ENCODE measurements at places on chromosomes 1 and 21. TPM values are rescaled to one million over a fixed set of nuclear protein-coding genes. Genes with fewer than 3 reads are reported as not detected.

The HSD3B1 gene
- total RNA-seq: not detected

The SPAG17 gene
- not detected for total RNA-seq

The GJC2 gene
- total RNA-seq: 3.0 TPM

DNA sequence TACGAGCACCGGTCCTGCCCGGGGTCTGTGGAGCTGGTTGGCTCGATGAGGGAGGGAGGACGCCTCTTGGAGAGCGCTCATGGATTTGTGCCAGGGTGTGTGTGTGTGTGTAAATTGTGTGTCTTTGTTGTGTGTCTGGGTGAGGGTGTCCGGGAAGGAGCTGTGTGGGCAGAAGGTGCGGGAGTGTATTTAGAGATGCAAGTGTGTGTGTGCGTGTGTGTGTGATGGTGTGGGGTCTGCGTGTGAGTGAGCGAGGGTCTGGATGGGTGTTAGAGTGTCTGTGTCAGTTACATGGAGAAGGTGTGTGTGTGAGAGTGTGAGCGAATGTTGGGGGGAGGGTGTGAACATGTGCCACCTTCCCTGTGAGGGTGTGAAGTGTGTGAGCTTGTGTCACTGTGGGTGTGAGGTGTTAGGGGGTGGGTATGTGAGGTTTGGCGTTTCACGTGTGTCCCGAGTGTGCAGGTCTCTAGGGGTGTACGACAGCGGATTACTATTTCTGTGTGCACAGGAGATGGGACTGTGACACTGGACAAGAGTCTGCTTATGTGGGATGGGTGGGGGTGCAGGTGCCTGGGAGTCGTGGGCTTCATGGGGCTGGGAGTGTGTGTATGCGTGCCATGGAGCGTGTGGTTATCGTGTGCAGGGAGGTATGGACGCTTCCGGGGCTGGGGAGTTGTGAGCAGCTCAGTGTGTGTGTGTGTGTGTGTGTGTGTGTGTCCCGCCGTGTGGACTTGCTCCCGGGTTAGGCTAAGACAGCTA is 880 bp downstream of the IGSF21 start:
- DNase-seq: no peak

GRCh38 chr1:104932949-104933679 is 1183.4 kb downstream of the AMY1C start:
- DNase-seq: no peak

The NR1I3 gene
- total RNA-seq: not detected

GRCh38 chr1:221016751-221017150 is 137.5 kb downstream of the HLX start:
- no peak for DNase-seq

DNA sequence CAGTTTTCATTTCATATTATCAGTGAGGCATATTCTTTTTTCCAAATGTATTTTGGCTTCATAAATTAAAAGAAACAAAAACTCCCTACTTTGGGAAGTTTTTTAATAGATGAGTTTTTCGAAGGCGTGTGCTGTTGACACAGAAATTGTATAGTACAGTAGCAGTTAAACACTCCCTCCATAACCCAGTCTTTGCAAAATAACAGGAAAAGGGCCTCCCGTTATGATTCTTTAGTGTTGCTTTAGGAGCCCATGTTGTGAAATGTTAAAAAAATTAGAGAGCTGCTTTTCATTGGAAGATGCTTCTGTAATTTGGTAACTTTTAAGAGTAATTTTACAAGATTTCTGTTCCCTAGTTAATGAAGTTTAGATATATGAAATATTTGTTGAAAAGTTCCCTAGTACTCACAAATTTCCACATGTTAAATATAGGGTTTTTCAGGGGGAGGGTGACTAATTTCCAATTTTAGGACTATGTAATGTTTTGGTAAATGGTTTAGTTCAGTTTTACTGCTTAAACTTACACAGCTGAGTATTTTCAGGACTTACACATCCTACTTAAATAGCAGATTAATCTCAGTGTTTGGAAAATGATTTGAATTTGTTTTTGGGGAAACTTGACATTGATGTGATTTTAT is 2.0 kb downstream of the CAMSAP2 start:
- DNase-seq: no peak

The GPR25 gene
- not detected for total RNA-seq

The CXADR gene
- total RNA-seq: 54.9 TPM

GRCh38 chr1:96183485-96183884 is 538.1 kb upstream of the PTBP2 start:
- DNase-seq: no peak

GRCh38 chr1:15540186-15540585 is 13.5 kb downstream of the DNAJC16 start:
- DNase-seq: no peak

GRCh38 chr1:86138746-86139145 is 17.8 kb downstream of the COL24A1 start:
- no peak for DNase-seq

DNA sequence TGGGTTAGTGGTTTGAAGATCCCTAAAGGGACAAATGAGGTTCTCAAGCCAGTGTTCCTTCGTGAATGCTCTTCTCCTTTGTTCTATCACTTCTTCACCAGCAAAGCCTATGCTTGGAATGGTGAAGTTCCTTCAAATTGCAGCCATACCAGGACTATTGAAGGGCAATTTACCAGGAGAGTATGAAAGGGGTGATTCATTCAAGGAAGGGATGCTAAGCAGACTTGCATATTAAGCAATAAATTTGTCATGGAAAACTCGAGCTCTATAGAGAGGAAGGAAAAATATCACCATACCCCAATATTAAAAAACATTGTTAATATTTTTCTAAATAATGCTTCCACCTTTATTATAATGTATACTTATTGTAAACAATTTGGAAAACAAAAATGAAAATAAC is 9.3 kb upstream of the TSNAX start:
- no peak for DNase-seq

- DNase-seq: no peak
Measured at GRCh38 chr1:10591010-10591409, 116.3 kb downstream of the PEX14 start.

DNA sequence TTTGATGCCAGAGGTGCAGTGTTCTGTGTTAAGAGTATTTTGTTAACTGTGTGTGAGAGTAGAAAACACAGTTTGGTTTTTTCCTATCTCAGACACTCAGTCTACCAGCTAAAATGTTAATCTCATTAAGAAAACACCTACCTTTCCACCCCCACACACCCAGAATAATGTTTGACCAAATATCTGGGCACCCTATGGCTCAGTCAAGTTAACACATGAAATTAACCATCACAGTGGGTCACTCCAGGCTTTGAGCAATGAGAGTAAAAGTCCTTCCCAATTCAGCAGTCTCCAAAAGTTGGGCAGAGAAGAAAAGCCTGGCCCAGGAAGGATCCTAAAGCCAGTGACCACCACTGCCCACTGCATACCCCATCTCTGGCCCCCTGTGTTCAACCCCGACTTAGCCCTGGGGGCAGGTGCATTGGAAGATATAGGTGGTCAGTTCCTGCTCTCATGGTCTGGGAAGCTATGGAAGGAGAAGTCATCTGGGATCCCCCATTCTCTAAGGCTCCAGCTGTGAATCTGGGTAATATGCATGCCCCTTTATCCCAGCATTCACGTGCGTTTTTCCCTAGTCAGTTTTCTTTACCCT is 50.2 kb upstream of the CSF3R start:
- no peak for DNase-seq

- no peak for DNase-seq
Measured at GRCh38 chr1:53350853-53351767, 23.2 kb upstream of the LRP8 start.

The DTL gene
- total RNA-seq: 7.4 TPM

DNA sequence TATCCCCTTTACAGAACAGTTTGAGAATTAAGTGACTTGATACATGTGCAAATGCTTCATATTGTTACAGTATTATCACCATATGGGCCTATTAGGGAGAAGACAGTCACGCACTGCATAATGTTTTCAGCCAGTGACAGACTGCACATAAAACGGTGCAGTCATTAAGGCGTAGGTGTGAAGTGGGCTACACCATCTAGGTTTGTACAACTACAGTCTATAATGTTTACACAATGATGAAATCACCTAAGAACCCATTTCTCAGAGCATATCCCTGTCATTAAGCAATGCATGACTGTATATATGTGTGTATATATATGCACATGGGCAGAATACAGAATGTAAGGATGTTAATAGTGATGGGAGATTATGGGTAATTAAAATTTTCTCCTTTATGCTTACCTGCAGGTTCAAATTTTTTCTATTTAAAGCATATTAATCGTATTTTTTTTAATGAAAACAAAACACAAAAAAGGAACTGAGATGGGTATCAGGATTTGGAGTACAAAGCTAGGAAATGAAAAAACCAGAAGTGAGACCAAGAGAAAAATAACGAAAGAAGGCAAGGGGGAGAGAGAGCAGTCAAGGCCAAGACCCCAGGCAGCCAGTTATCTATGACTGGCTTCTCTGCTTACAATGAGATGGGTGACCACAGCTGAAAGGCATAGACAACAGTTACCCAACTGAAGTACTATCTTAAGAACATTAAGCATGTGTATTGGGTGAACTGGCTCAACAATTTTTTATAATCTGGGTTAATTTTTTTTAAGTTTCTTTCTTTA is 122.9 kb upstream of the DAB1 start:
- DNase-seq: no peak

DNA sequence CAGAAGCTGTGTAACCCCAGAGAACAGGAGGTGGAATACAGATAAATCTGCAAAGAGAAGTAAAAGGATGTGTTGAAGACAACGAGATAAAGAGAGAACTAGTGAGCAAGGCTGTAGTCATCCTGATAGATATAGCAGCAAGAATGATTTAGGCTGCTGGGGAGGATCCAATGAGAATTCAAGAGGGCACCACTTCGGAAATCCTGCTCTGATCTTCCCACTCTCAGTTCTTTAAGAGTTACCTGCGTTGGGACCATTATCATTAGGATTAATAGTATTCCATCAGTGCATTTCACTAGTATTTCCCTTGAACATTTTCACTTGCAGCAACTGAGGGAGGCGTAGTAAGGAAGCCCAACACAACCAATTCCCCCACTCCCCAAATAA is at the start of gene BRINP3:
BRINP3 (minus strand) TSS at position 103 of the 387 bp plus-strand sequence.
- DNase-seq: no peak

The CFHR3 gene
- not detected for total RNA-seq
